ENCODE measurements at places on chromosomes 16 and 17. TPM values are rescaled to one million over a fixed set of nuclear protein-coding genes. Genes with fewer than 3 reads are reported as not detected.
A peak's percentile ranks its signal among the peaks of the same experiment; 100 is the strongest.

- no peak for DNase-seq
Measured at GRCh38 chr16:78257376-78257728, 157.9 kb downstream of the WWOX start.

Gene CDYL2
- total RNA-seq = 30.6 TPM

DNA sequence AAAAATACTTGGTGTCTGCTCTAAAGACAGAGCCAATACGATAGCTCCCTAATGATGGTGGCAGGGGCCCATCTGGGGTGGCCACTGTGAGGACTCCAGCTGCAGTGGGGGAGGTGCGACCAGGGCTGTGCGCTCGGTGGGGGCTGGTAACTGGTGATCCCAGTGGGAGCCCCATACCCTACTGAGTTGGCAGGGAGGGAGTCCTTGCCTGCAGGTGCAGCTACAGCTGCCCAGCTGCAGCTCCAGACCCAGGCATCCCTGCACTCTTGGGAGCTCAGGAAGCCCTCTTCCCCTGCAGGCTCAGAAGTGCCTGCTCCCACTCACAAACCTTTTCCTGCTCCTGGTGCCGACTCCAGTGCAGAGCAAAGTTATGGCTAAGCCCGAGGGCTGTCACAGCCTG is 31.2 kb upstream of the KIF2B start:
- DNase-seq = no peak

Gene OR3A2
- not detected for total RNA-seq

DNA sequence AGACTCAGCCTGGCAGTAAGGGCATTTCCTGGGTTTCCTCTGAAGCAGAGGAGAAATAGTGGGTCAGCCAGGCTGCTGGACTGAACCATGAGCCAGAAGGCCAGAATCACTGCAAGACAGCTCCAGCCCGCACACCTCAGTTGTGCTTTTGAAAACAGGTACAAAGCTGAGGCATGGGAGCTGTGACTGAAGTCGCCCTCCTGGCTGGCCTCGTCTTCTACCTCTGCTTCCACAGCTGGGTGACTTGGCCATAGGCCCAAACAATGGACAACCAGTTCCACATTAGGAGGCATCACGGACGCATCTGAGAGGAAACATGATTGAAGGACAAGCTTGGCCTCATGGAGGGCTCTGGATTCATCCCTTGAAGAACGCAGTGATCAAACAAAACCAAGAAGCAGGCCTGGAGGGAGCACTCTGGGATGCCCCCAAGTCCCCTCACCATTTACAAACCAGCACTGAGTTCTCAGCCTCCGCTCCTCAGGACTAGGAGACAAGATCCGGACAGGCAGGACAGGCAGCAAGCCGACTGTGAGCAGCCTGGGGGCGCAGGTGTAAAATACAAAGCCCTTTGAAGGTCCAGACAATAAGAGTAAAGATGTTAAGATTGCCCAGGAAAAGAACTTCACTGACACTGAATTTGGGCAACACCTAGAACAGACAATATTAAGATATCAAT is 68.7 kb downstream of the N4BP1 start:
- DNase-seq = no peak

- DNase-seq = peak; percentile 63
Measured at GRCh38 chr16:23107936-23108335, 41.3 kb downstream of the USP31 start.

Gene TBC1D26
- not detected for total RNA-seq

GRCh38 chr16:17469011-17469740 is 1.6 kb downstream of the XYLT1 start:
- no peak for DNase-seq

Gene TBX2
- total RNA-seq = 0.09 TPM

DNA sequence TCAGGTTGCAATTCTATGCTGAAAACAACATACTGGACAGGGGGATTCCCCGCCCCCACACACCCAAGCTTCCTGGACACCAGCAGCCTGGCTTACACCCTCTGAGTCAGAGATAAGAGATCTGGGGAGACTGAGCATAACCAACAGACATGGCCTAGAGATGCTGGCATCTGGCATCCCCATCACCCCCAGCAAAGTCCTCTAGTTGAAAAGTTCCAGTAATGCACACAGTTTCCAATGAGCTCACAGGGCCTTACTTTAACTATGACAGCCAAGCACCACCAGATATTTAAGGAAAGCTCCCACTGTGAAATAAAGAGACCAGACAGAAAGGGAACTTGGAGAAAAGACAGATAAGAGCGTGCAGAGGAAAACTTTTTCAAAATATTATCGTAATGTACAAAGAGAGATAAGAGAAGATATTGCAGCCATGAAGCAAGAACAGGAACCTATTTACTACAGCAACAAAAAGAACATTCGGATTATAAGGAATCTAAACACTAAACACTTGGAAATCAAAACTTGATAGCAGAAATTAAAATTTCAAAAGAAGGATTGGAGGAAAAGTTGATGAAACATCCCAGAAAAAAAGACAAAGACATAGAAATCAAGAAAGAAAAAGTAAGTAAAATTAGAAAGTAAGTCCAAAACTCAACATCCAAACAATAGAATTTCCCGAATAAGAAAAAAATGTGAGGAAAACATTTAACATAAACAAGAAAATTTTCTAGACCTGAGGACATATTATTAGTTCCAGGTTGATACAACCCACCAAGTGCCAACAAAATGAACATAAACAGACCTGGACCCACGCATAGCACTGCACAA is 17.2 kb upstream of the ALOX15 start:
- peak; percentile 36 for DNase-seq

- no peak for DNase-seq
Measured at GRCh38 chr17:40663252-40663651, 1.7 kb downstream of the KRT222 start.

Gene CD300H
- total RNA-seq = not detected

DNA sequence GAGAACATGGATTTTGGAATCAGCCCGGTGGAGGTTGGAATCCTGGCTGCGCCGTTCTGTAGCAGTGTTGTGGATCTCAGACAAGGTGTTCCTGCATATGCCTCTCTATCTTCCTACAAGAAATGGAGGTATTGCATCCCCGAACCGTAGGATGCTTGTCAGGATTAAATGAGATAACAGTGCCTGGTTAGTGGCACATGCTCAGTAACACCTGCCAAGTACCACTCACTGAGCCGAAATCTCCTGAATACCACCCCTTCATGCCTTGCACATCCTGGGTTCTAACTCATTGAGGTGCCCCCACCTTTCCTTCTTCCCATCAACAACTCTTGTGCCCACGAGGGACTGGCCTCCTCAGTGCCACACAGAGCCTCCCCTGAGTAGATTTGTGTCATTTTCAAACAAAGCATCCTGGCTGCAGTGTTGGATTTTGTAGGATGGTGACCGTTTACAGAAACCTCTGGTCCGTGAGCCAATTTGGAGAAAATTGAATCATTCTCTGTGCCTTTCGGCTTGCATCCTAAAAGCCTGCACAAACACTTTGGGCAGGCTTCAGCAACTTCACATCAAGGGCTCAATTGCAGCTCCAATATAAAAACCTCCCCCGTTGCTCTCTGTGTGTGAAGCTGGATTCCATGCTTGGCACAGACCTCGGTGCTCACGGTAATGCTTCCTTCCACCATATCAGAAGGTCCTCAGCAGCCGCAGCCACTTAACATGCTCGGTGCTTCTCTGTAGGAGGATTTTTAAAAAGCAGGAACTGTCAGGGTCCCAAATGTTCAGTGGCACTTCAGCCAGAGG is 84.2 kb downstream of the WWOX start:
- no peak for DNase-seq

Gene KRTAP9-9
- not detected for total RNA-seq

- no peak for DNase-seq
Measured at GRCh38 chr17:5598457-5598856, 14.1 kb upstream of the NLRP1 start.

DNA sequence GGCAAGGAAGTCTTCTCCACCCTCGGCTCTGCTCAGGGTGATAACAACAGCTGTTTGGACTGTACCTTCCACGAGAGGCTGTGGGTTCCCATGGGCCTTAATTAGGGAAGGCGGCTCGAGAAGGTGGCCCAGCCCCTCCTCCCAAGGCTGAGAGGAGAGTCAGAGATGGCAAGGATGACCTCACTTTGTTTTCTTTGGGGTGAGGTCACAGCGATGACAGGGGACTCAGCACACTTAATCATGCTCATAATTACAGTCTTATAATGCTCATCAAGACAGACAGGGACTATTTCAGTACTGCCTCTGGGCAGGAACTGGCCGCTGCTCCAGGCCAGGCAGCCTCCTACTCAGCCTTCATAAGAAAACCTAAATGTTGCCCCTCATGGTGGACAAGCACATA is 19.7 kb downstream of the WFDC1 start:
- no peak for DNase-seq

Gene DDX52
- 41.0 TPM for total RNA-seq

Gene MPG
- 121 TPM for total RNA-seq

GRCh38 chr16:3461151-3461550 is 17.7 kb downstream of the NAA60 start:
- DNase-seq = no peak

DNA sequence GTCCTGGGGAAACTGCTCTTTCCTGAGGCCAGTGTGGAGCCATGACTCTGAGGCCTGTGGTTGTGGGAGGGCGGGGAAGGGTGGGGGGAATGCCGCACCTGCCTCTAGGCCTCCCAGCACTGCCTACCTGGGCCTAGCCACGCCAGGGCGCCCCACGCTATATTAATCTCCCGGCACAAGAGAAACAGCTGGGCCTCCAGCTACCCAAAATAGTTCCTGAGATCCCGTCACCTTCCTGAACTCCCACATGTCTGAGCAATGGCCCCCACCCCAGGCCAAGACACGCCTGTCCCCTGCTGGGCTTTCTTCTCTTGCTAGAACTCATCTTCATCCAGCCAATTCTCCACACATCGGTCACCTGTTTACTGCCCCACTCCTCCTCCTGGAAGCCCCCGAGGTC is 13.0 kb upstream of the MTSS2 start:
- DNase-seq = no peak

GRCh38 chr17:77733576-77734296 is 224.8 kb upstream of the TNRC6C start:
- DNase-seq = no peak

- peak; percentile 30 for DNase-seq
Measured at GRCh38 chr16:23368469-23368868, 66.4 kb downstream of the SCNN1B start.

GRCh38 chr17:52376137-52376536 is 217.6 kb upstream of the CA10 start:
- DNase-seq = no peak

- DNase-seq = no peak
Measured at GRCh38 chr16:79687249-79688130, 87.0 kb upstream of the MAF start.

Gene KRT17
- total RNA-seq = 2.0 TPM

Gene PDILT
- total RNA-seq = not detected

DNA sequence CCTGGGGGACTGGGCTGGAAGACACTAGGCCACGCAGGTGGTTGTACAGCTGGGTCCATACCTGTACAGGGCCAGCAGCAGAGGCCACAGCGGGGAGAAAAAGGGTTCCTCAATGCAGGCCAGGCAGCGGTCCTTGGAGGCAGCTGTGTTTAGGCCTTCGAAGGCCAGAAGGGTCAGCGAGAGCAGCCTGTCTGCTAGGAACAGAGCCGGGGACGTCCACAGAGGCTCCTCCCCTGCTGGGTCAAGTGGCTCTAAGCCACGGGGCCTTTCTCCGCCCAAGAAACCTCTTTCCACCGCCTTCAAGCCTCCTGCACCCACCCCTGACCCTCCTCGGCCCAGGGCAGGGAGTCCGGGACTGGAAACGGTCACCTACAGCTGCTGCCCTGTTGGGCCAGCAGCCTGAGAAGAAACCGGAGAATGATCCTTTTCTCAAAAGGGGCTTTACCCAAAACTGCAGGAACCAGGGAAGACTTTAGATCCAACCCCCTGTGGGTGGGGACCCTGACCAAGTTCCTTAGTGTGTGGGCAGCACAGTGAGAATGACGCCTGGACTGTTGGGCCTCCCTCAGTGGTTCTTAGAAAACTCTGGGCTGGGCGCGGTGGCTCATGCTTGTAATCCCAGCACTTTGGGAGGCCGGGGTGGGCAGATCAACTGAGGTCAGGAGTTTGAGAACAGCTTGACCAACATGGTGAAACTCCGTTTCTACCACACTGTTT is 8.4 kb upstream of the SPATA2L start:
- no peak for DNase-seq

- no peak for DNase-seq
Measured at GRCh38 chr17:82435103-82435502, 15.4 kb downstream of the CYBC1 start.

- no peak for DNase-seq
Measured at GRCh38 chr16:1472974-1473373, 1.9 kb downstream of the CLCN7 start.

Gene TMEM235
- total RNA-seq = 0.51 TPM

GRCh38 chr17:41581366-41582060 is 5.2 kb downstream of the KRT14 start:
- no peak for DNase-seq

Gene CDK10
- 48.2 TPM for total RNA-seq

DNA sequence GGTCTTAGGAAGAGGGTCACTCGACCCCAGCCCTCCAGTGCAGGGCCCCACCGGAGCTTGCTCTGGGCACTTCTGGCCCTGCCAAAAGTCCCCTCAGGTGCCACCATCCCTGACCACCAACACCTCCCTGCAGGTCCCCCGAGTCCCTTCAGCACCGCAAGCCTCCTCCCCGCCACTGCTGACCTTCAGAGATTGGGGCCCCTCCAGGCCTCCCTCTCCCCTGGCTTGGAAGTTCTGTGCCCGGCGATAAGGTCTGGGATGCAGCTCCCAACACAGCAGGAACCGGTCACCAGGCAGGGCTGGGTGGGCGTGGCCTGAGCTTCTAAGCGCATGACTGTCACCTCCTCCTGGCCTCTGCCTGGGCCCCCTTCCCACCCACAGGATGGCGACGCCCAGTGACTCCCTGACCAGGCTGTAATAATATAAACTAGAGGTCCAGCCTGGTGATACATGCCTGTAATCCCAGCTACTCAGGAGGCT is 11.2 kb downstream of the PIEZO1 start:
- peak; percentile 58 for DNase-seq

DNA sequence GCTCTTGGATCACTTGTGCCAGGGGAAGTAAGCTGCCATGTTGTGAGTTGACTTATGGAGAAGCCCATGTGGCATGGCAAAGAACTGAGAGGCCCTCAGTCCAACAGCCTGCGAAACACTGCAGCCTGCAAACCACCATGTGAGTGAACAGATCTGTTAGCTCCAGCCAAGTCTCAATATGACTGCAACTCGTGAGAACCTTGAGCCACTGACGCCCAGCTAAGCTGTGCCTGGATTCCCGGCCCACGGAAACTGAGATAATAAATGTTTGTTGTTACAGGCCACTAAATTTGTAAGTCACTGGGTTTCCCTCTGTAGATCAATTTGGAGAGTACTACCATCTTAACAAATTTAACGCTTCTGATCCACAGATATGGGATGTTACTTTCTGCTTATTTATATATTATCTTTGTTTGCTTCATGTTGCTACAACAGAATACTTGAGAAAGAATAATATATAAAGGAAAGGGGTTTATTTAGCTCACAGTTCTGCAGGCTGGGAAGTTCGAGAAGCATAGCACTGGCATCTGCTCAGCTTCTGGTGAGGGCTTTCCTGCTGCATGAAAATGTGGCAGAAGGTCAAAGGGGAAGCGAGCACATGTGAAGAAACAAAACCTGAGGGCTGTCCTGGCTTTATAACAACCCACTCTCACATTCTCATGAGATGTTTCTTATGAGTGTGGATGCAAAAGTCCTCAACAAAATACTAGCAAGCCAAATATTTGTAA is 29.4 kb upstream of the ATP2A3 start:
- no peak for DNase-seq

GRCh38 chr17:8160741-8161221 is 2.0 kb downstream of the VAMP2 start:
- no peak for DNase-seq

GRCh38 chr16:7246578-7246977 is 86.1 kb upstream of the RBFOX1 start:
- DNase-seq = no peak

- DNase-seq = no peak
Measured at GRCh38 chr17:63232565-63233310, 213.4 kb downstream of the CYB561 start.

Gene IGSF6
- not detected for total RNA-seq

Gene FAAP100
- total RNA-seq = 26.0 TPM
